H1 (cell line): ENCODE measurements at places on chromosomes 3 and 15.

DNA sequence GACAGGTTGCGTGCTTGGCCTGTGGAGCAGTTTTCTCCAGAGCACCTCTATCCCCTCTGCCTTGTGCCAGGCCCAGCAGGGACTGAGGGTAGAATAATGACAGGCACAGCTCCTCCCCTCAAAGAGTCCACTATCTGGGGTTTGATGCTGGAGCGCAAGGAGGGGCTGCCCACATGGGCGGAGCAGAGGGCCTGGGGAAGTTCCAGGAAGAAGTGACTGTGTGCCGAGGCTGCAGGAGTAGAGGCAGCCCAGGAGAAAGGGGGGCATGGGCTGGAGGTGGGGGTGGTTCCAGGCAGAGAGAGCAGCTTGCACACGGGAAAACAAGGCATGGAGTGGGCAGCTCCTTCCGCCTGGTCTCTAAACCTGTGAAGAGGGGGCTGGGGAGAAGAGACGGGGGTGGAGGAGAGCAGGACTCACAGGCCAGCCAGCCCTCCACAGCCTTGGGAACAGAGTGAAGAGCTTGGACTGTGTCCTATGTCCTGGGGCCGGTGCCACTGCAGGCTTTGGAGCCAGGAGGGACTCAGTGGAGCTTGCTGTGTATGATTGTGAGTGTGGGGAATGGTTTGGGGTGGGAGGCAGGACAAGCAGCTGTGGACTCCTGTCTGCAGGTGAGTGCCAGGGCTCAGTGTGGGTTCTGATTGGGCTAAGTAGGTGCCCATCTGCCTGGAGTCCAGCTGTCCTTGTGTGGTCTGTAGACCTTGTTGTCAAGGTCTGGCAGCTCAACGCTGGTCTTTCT, 48.1 kb downstream of the APBA2 start:
- DNase-seq = no peak

DNA sequence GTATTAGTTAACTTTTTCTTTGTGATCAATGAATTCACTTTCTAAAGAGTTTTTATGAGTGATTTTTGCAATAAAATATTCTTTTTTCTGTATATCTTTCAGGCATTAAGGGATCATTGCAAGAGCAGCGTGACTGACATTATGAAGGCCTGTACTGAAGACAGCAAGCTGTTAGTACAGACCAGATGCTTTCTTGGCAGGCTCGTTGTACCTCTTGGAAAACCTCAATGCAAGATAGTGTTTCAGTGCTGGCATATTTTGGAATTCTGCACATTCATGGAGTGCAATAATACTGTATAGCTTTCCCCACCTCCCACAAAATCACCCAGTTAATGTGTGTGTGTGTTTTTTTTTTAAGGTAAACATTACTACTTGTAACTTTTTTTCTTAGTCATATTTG, 24.4 kb downstream of the SELENOT start:
- DNase-seq = no peak

- DNase-seq = no peak
These were observed 302.8 kb downstream of the ROBO2 start for GRCh38 chr3:77342688-77343087.

DNA sequence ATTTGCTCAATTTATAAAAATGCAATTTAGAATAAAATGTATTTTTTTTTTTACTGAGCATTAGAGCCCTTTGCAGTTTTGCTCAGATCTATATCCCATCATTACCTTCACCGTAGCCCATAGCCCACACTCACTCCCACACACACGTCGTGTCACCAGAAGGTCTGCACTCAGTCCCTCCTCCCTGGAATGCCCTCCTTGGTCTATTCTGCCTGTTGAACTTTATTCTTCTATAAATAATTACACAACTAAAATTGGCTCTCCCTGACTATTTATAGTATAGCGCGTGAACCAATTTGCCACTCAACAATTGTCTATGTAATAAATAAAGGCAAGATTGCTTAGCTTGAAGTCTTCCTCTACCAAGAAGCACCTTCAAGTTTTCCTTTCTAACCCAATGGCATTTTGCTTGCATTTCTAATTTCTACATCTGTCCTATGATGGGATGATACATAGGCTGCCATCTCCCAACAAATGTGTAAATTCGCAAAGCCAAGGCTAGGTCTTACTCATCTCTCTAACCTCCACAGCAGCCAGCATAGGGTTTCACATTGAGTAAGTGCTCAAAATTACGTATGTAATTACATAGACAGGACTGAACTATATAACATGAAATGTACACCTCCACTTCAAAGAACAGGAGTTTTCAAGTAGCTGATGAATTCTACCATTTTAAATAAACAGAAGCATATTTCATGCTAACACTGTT, 172.0 kb upstream of the HES1 start:
- DNase-seq = no peak

- DNase-seq = no peak
These were observed 6.6 kb upstream of the TTLL3 start for GRCh38 chr3:9803494-9803893.

GRCh38 chr3:54264050-54264449, 141.7 kb downstream of the CACNA2D3 start:
- no peak for DNase-seq

GRCh38 chr3:134370611-134371531, 3.4 kb downstream of the AMOTL2 start:
- no peak for DNase-seq

DNA sequence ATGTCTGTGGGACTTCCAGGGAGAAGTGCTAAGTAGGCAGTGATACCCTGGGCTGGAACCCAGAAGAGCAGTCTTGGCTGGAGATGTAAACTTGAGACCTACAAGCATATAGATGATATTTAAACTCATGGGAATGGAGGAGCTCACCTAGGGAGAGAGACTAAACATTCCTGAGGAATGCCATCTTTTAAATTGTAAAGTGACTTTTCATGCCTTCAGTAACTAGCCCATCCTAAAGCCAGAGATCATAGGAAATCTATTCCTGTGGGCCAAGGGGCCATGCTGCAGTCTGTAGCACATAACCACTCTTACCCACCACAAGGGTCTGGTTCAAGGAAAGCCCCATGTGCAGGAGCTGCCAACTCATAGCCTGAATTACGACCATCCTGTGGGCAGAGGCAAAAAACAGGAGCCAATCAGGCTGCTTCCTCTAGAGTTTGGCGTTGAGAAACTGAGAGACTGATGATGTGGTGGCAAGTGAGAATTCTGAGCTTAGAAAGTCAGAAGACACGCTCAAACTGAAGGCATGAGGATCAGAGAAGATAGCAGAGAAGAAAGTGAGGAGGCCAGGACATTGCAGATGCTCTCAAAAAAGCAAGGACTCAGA, 37.5 kb downstream of the CTDSPL start:
- no peak for DNase-seq

GRCh38 chr3:23201154-23201838, 1.8 kb upstream of the UBE2E2 start:
- DNase-seq = no peak

DNA sequence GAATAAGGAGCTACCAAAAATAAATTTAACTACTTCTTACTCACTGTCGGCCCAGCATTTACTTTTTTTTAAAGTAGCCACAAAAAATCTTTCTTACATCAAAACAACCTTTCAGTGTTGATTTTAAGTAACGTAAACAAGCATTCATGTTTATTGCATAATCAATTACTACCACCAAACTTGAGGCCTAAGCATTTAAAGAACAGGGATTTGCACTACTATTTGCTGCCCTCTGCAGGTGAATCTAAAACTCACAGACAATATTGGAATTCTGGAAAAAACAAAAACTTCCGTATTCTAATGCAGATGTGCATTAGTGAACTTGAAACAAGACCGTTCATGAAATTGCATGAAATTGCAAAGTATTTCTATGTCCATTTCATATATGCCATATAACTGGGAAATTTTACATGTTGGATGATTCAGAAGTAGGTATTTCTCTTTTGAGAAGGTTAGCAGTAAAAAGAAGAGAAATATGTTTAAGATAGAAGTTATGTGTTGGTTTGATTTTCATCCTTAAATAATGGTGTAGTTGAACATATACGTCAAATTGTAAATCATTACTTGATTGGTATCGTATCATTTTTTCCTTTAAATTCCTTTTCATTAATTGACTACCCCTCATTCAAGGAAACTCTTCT, 55.6 kb downstream of the CGGBP1 start:
- DNase-seq = no peak

GRCh38 chr3:128236657-128237056, 83.4 kb downstream of the EEFSEC start:
- DNase-seq = peak; percentile 22
